Esophagus mucosa (tissue), 1 donor: ENCODE measurements at places on chromosomes 2 and 18. TPM values are rescaled to one million over a fixed set of nuclear protein-coding genes. Genes with fewer than 3 reads are reported as not detected.

PPP4R1 gene
- total RNA-seq: 164 TPM

TRABD2A gene
- total RNA-seq: 0.24 TPM

CXCR1 gene
- 0.72 TPM for total RNA-seq

CD8B gene
- total RNA-seq: not detected

CGREF1 gene
- 0.96 TPM for total RNA-seq

PIAS2 gene
- 17.8 TPM for total RNA-seq

RAB17 gene
- total RNA-seq: 7.8 TPM

RPE gene
- 43.2 TPM for total RNA-seq

PPP1R1C gene
- 1.8 TPM for total RNA-seq

LYPD6B gene
- 3.2 TPM for total RNA-seq

MYO3B gene
- 0.24 TPM for total RNA-seq

AFF3 gene
- 0.96 TPM for total RNA-seq

ERCC3 gene
- 19.0 TPM for total RNA-seq

- no peak for ATAC-seq
Observed at GRCh38 chr2:110657724-110658305, 20.0 kb downstream of the BUB1 start.

GRCh38 chr18:11688972-11689668 is at the start of gene GNAL:
Gene GNAL (plus strand): TSS chr18:11689264. CDS start chr18:11689564, 300 bp downstream.
- ATAC-seq: peak; percentile 93

GRCh38 chr2:263774-264492 is at the start of gene SH3YL1:
Gene SH3YL1 (minus strand): TSS chr2:264032. CDS start chr2:263984, 48 bp downstream.
- ATAC-seq: peak; percentile 78

GRCh38 chr18:79352432-79352831 is 43.3 kb upstream of the NFATC1 start:
- no peak for ATAC-seq

DNA sequence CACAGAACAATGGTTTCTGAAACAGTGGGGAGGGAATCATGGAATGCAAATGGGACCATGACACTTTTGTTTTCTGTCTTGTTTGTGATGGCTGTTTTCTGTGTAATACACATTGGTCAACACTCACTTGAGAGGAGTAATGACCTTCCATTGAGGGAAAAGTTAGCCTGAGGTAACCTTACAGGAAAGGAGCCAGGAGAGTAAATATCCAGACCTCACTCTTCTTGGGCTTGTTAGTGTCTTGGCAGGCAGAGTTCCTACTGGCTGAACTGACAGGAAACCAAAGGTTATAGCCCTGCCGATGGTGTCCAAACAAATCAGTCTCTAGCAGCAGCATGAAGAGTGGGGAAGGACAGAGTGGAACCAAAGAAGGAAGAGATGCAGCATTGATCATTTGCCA is 17.2 kb upstream of the RPRM start:
- no peak for ATAC-seq

DNA sequence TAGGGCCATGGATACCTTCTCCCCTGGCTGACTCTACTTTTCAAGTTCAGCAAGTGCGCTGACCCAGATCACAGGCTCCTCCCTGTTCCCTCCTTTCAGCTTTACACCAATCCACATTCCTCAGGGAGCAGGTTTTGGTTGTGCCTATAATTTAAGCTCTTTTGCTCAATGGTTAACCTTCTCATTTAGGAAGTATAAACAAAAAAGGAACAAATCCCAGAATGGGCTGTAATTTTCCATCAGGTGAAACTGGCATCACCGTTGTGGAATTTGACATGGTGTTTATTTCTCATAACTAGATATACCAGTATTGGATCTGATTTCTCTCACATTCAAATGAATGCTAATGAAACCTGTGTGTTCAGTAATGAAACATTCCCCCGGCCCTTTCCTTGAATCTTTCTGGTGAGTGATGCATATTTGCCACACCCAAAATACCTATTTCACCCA is 13.6 kb downstream of the STRN start:
- ATAC-seq: peak; percentile 84

DNA sequence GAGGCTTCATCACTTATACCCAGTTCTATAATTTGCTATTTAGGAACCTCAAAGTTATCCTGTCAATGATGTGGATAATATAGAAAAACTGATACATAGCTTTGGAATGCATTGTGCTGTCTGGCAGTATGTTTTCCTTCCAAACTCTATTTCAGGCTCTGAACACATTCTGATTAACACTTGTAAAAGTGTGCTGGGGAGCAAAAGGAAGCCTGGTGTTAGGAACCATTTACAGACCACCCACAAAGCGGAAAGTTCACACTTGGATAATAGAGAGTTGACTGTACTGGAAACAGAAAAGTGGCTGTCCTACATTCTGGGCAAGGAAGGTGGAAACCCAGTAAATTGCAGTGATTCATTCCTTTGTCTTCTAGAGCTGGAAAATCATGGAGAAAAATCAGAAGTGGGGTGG is 114.5 kb upstream of the ZFP36L2 start:
- peak; percentile 36 for ATAC-seq

GRCh38 chr2:75647771-75648170 is 1.2 kb downstream of the MRPL19 start:
- ATAC-seq: no peak

GRCh38 chr2:23007631-23008235 is 377.2 kb upstream of the KLHL29 start:
- no peak for ATAC-seq

GRCh38 chr2:88131999-88132368 is 4.1 kb upstream of the FABP1 start:
- no peak for ATAC-seq

DNA sequence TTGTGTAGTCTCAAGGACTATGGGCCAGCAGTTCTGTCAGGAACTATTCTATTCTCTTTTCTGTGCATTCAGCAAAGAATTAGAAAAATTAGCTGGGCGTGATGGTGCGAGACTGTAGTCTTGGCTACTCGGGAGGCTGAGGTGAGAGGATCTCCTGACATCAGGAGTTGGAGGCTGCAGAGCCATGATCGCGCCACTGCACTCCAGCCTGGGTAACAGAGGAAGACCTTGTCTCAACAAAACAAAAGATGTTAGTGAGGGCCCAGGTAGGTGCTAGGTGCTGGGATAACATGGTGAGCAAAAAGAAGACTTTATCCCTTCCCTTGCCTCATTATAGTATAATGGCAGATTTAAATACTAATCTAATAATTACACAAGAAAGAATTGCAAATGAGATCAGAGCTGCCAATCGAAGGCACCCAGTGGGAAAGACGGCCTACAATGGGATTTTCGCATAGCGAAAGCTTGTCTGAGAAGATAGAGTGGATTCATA is 447 bp upstream of the MRPL19 start:
- ATAC-seq: no peak

- no peak for ATAC-seq
Observed at GRCh38 chr18:47903809-47904208, 26.6 kb downstream of the SMAD2 start.

DNA sequence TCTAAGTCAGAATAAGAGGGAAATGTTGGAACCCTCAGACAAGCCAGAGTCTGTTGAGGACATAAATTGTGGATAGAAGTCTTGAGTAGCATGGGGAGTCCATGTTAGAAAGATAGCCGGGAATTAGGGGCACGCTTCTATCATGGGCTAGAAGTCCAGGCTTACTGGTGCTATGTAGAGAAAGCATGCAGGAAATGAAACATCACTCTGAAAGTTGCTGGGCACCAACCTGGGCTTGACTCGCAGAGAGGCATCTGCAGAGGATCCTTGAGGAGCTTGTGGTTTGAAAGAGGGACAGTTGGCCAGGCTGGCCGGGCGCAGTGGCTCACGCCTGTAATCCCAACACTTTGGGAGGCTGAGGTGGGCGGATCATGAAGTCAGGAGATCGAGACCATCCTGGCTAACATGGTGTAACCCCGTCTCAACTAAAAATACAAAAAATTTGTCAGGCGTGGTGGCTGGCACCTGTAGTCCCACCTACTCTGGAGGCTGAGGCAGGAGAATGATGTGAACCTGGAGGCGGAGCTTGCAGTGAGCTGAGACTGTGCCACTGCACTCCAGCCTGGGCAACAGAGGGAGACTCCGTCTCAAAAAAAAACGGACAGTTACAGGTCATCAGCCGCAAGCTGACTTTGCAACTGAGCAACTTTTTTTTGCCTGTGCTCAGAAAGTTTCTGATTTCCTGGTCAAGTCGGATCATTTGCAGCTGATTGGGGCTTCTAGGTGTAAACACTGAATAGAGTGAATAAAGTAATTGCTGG is 24.9 kb downstream of the CERS6 start:
- no peak for ATAC-seq

- ATAC-seq: no peak
Observed at GRCh38 chr2:61529944-61530735, 8.0 kb downstream of the XPO1 start.

GRCh38 chr2:181995289-181995688 is 9.6 kb downstream of the PPP1R1C start:
- ATAC-seq: no peak

GRCh38 chr18:58338961-58339592 is 289.8 kb downstream of the ALPK2 start:
- no peak for ATAC-seq

DNA sequence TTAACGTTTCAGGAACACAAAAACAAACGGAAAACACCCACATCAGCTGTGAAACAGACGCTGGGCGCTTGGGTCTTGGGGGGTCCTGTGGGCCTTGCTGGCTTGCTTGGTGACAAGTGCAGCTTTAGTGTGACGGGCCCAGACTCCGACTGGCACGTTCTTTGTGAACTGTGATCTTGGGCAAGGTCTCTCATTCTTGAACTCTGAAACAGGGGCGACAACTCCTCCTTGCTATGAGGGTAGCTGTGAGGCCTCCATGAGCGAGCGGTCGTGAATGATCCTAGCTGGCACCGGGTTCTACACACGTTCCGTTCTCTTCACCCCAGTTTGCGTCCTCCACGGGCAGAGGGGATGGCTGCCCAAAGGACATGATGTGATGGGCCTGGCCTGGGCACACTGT is 8.7 kb upstream of the COLEC11 start:
- no peak for ATAC-seq

- peak; percentile 91 for ATAC-seq
Observed at GRCh38 chr2:120005834-120006521, 6.9 kb upstream of the EPB41L5 start.

- no peak for ATAC-seq
Observed at GRCh38 chr2:103879101-103879500, 974.8 kb upstream of the POU3F3 start.

- ATAC-seq: no peak
Observed at GRCh38 chr2:11808016-11808400, 61.6 kb downstream of the LPIN1 start.

DNA sequence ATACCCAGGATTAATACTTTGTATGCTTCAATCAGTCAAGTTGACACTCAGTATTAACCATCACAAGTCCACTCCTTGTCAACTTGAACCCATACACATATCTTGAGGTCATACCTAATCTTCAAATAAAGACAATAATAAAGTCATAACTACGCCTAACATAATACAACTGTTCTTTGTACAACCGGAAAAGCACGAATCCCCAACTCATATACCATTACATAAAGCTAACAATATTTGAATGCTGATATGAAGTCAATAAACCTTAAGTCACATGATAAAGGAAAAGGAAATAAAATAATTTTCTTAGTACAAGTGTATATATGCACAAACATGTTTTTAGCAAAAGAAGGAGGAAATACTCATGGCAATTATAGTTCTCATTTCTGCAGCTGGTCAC is 770.6 kb upstream of the GYPC start:
- no peak for ATAC-seq

GRCh38 chr2:234514873-234515638 is 18.2 kb upstream of the ARL4C start:
- ATAC-seq: no peak

DNA sequence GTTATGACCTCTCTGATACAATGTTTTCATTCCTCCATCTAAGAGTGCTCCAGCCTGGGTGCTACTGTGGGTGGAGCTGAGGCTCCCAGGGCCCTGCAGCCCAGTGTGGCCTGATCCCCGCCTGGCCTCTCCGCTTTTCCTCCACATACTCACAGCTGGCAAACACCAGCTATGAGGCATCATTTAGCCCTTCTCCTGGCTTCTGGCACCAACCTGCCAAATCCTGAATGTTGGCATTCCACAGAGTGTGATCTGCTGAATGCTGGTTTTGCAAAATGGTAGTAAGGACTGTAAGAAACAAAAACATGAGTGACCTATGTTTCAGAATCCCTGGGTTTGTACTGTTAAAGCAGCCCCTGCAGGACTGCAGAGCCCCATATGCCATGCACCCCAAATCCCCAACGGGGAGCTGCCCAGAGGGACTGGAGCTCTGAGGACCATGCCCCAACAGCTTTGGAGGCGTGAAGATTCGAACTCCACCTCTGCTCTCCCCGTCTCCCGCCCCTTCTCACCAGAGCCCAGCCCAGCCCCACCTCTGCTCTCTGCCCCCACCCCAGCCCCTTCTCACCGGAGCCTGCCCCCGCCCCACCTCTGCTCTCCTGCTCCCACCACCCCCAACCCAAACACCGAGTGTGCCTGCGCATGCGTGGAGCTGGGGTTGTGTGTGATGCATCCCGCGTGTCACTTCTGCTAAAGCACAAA is 4.2 kb downstream of the SLC66A2 start:
- ATAC-seq: peak; percentile 20

- peak; percentile 97 for ATAC-seq
Observed at GRCh38 chr2:231961349-231962166, at the start of gene DIS3L2. Gene DIS3L2 (plus strand): TSS chr2:231961713. CDS start chr2:232014928, 53,215 bp downstream.

GRCh38 chr18:657311-658000 is at the start of gene TYMS:
Gene TYMS (plus strand): TSS chr18:657653. CDS start chr18:657743, 90 bp downstream.
- peak; percentile 63 for ATAC-seq
